ENCODE measurements at places on chromosomes 7 and 10.

GRCh38 chr7:121873289-121874194, 581 bp downstream of the PTPRZ1 start:
- no peak for DNase-seq

DNA sequence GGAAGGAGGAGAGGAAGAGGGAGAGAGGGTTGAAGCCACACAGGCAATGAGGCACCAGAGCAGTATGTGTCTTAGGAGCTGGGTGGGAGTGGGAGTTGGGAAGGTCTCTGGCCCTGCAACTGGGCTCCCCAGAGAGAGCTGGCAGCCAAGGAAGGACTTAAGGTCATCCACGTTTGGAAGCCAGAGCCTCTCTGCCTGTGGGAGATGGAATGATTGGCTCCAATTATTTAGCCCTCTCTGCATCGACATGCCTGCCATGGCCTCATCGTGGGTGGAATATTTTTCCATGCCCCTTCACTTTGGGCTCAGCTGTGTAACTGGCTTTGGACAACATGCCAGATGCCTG, 478.5 kb downstream of the RPS24 start:
- no peak for DNase-seq

DNA sequence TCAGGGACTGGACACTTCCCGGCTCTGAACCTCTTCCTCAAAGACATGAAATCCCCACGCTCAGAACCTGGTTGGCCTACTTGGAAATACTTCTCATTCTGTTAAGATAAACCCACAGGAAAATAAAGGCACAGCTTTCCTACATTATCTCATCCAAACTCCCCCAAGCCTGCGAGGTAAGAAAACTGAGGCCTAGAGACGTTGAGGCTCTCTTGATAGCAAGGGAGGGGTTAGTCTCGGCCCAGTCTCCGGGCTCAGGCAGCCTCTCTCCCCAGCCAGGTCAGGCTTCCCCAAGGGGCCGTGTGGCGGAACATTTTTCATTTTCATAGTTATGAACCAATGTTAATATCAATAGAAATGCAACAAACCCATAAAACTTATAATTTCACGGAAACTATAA, 4.6 kb upstream of the EIF3B start:
- DNase-seq: no peak

DNA sequence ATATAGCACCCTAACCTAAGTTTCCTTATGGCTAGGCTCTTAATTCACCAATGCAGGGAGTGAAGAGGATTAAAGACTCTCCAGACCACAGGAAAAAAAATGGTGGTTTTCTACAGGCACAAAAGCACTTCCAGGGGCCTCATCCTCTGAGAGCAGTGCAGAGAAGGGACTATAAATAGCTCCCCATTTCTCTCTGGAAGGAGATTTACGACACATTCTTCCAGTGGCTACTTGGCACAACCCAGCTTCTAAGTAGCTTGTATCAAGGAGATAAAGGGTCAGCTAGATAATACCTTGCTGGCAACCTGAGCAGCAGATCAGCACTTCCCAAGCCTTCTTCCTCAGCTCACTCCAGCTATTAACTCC, 73.5 kb downstream of the CRPPA start:
- no peak for DNase-seq

GRCh38 chr7:17304926-17305325, 6.5 kb downstream of the AHR start:
- peak; percentile 42 for DNase-seq

DNA sequence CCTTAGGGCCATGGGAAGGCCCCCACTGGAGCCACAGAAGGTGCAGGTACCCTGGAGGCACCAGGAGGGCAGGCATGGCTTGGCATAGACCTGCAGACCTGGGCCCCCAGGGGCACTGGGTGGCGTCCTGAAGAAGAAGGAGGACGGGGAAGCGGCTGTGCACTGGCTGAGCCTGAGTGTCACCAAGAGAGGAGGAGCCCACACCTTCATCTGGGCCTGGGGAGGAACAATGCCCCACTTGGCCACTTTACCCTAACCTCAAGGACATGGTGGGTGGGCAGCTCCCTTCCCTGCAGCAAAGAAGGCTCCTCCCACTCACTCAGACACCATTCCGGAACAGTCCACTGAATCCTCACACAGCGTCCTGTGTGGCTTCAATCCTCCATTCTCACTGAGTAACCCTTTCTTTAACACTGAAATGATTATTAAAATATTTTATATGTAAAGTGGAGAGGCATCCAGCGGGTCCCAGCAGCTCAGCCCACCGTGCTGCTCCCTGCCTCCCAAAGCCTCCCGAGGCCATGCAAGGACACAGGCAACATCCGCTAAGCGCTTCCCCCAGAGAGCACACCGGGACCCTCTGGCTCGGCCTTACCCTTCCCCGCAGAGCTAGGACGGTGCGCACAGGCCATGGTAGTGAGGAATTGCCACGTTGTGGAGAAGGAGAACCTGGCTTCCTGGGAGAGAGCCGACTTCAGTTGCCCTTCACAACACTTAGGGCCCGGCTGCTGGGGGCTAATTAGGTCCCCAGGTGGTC, 516.7 kb upstream of the MGMT start:
- no peak for DNase-seq

DNA sequence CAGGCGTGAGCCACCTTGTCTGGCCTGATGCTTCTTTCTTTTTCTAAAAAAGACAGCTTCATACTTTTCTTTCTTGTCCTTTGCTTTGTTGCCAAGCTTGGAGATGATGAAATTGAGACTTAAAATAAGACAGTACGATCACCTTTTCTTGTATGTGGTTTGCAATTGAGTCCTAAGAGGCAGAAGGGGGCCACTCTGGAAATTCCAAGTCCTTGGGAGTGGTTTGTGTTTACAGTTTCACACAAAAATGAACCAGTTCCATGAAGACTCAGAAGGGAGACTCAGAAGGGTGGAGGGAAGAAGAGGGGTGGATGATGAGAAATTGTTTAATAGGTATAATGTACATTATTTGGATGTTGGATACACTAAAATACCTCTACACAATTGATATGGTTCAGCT, 70.7 kb upstream of the TNS3 start:
- DNase-seq: no peak

- no peak for DNase-seq
Observed at GRCh38 chr10:27794157-27794556, 48.5 kb upstream of the MKX start.

Data from trophoblast cell (in vitro differentiated cells and primary cell).